Stimulated activated CD4-positive, alpha-beta T cell treated with anti-CD3 and anti-CD28 coated beads, Interleukin-1b, Interleukin-23, amount 100 ng/mL, for 1 hour (primary cell): ENCODE measurements at places on chromosomes 7 and 10.

DNA sequence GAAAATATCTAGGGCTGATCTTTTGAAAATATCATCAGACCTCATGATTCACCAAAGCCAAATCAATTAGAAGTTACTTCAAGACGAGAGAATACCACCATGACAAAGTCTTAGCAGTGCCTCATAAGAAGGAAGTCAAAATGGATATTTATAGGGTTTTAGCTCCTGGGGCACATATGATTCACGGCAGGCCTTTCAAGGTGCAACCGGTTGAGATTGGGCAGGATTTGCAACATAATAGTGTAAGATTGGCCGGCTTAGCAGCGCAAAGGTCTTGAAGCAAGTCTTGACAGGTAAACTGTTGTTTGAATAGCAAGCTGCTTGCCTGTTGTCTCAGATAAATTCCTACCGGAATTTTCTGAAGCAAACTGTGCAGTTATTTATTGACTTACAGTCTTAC is 17.5 kb downstream of the ADRB1 start:
- no peak for DNase-seq

DNA sequence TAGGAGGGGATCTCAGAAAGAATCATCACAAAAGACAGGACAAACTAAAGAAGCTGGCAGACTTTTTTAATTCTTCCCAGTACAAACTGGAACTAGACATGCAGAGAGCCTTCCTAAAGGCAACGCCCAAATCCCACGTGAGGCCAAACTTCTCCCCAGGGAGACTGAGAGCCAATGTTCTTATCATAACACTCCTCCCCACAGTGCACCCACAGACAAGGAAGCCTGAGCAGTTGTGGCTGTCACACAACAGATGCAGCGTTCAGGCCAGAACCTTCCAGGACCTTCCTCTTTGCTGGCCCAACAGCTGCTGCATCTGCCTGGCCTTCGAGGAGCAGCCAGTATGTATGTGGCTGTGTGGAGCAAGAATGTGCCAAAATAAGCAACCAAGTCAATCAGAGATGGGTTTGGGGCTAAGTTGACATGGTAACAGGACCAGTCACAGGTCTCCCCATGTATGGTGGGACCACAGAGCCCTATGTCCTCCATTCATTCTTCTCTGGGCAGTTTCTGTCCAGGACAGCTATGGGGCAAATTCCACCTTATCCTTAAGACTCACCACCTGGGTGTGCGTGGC is 34.9 kb downstream of the SRPK2 start:
- no peak for DNase-seq

DNA sequence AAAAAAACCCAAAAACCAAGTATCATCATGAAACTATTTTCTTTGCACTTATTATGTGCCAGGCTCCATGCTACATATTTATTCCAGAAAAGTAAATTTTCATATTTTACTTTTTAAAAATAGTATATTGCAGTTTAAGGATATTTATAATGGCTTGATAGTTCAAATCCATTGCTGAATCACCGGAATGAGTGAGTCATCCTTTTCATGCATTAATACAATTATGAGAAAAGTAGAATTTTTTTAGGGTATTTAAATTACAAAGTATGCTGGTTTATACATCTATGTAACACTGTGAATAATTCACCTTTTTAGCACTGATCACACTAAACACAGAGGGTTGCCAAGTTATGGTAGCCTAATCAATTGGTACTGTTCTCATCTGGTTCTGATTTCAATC is 54.3 kb downstream of the SLC16A9 start:
- no peak for DNase-seq

- DNase-seq: no peak
These were observed 99.9 kb upstream of the JAZF1 start for GRCh38 chr7:28280516-28280915.

GRCh38 chr7:105800849-105801534 is 75.4 kb downstream of the ATXN7L1 start:
- DNase-seq: no peak

DNA sequence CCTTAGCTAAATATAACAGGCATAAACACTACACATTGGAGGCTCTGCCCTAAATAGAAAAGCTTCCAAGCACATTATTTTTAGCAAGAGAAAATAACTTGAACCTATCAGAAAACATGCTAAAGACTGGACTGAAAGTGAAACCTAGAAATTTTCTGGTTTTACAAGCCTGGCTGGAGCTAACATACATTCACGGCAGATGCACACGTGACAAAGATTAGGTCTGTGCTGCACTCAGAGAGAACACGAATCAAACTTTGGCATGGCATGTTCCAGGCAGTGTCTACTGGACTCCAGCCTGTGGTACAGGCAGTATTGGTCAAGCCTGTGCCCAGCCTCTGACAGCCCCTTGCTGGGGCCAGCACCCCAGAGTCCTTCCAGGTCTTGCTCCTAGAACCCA is 94.1 kb upstream of the PCBD1 start:
- no peak for DNase-seq

DNA sequence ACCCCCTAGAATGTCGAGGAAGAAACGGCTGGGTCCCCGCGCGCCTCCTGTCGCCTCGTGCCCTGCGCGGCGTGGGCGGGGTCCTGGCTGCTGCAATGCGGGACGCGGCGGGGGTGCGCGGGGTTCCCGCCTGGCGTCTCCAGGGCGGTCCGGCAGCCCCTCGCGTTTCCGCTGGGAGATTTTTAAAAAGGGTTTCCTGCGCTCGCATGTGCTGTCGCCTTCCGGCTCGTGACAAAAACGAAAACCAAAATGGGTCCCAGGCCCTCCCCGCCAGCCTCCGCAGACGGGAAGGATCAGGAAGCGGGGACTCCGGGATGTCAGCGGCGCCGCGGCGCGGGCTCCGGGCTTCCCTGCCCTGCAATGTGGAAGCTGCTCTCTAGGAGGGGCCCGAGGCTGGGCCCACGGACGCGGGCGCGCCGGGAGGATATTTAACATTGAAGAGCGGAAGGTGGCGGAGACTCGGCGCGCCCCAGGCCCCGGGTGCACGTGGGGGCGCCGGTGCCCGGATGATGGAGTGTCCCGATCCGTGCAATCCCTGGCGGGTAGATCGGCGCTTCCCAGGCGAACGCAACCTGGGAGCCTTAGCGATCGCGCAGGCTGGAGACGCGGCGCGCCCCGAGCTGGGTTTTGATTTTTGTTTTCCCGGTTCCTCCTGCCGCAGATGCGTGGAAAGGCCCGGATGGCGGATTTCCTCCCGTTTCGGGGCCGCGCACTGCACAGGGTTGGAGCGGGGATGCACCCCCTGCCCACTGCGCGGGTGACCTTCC is 1.0 kb downstream of the PFKP start:
- no peak for DNase-seq

- DNase-seq: no peak
These were observed 11.5 kb upstream of the YAE1 start for GRCh38 chr7:39554583-39555165.

DNA sequence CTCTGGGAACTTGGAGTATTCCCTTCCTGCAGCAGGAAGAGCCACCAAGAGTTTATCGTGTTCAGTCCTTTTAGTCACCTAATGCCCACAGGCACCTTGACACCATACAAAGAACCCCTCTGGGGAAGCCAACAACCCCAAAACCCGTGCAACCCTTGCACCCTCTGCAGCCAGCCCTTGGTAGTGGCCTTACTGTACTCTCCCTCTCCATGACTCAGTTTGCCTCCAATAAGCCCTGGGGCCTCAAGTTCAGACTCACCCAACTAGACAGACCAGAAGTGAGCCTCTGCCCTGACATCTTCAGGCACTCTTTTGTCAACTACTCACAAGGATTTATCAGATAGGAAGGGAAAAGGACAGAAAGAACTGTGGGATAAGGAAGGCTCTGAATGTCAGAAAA is 30.9 kb downstream of the KCNMA1 start:
- DNase-seq: no peak

GRCh38 chr7:114426824-114427223 is 12.2 kb downstream of the FOXP2 start:
- no peak for DNase-seq

DNA sequence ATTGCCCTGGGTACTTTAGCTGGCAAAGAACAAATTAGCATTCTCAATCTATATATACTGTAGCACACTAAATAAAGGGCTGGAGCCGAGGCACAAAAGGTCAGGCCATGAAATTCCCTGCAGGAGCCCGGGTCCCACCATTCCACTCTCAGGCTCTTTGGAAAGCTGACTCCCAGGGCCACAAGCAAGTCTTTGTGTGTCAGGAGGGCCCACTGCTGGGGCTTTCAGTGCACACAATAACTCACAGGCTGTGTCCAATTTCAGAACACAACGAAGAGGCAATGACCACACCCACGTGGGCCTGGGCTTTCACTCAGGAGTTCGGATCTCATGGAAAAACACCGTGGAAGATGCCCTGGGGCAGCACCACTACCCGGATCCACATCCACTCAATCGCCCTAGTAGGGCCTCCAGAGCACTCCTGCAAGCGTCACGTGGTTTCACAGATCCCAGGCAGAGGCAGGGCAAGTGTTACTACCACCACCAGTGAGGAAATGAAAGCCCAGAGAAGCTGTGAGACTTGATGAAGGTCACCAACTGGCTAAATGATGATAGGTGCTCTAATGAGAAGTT is 60.3 kb downstream of the COBL start:
- no peak for DNase-seq
